ENCODE measurements at places on chromosomes 7 and 10.

- no peak for DNase-seq
Observed at GRCh38 chr10:32180390-32181280, 124.4 kb upstream of the KIF5B start.

GRCh38 chr7:75579899-75580298 lies 87.8 kb downstream of the SPDYE5 start:
- DNase-seq, result no peak

- DNase-seq, result no peak
Observed at GRCh38 chr10:42734536-42734935, 48.1 kb upstream of the BMS1 start.

DNA sequence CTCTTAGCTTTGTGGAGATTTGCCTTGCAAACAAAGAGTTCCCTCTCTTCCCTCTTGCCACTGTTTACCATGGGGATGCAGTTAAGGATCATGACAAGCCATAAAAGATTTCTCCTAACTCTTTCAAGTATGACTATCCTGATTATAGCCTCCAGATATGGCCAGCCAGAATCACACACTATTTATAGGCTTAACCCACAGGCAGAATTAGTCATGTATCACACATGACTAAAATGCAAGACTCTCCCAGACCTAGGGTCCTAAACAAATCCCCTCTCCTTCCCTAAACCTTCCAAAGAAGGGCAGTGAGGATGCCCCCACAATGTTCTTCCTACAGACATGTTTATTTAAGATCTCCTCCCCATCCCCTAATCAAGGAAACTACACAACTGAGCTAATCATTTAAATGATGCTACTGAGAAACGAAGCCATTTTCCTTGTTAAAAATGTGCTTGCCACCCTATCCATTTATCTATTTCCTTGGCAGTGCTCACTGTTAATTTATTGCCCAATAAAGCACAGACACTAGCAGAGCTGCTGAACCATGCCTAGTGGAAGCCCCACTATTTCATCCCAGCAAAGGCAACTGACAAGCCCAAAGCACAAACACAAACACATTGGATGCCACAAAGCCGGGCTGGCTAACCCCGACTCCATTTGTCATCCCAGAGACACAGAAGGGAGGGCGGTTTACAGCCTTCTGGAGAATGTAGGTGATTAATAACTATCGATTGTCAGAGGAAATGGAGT lies 363.4 kb downstream of the KCNMA1 start:
- no peak for DNase-seq

GRCh38 chr7:88146616-88147015 lies 73.2 kb downstream of the SRI start:
- no peak for DNase-seq

DNA sequence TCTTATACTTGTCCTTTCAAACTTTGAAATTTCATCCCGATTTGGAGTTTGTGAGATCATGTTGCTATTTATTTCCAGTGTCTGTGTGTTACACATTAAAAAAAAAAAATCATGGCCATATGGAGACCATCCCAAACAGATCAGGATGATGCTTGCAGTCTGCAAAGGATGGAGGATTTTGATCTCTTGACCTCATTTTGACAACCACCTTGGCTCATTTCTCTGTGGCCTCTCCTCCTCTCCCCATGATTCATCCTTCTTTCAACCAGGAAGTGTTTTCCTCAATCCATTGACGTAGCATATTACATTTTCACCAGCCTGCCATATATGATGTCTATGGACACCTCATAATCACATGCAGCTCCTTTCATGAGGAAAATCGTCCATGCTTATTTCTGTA lies 68.9 kb upstream of the INSYN2A start:
- DNase-seq, result no peak

- DNase-seq, result no peak
Observed at GRCh38 chr10:132681858-132682755, 103.8 kb downstream of the NKX6-2 start.

Data from amniotic stem cell (primary cell).